ENCODE measurements at places on chromosomes 3 and 15.

DNA sequence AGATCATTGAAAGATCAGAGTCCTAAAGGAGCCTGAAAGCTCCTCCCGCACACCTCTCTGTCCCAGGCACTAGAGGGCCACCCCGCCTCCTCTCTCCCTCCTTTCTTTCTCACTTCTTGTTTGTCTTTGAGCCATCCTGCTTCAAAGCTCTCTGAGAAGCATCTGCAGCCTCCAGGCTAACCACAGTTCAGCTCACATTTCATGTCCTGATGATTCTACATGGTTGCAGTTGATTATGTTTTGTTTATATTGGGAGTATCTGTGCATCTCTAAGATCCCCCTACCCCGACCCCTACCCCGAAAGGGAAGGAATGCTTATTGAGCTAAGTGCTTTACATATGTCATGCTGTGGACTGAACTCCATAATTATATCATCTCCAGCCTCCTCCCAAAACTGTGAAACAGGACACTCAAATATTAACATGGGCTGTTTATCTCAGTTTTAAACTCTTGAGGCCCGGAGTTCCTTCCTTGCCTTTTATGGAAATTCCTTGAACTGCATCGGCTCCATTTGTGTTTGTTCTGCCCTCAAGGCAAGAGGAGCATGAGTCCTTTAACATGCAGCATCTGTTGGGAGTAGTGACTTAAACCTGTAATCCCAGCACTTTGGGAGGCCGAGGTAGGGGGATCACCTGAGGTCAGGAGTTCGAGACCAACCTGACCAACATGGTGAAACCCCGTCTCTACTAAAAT lies 30.9 kb downstream of the MGLL start:
- no peak for DNase-seq

- no peak for DNase-seq
These were observed 165.6 kb downstream of the LPP start for GRCh38 chr3:188319569-188319968.

- no peak for DNase-seq
These were observed 125.8 kb downstream of the ECT2 start for GRCh38 chr3:172876297-172876696.

DNA sequence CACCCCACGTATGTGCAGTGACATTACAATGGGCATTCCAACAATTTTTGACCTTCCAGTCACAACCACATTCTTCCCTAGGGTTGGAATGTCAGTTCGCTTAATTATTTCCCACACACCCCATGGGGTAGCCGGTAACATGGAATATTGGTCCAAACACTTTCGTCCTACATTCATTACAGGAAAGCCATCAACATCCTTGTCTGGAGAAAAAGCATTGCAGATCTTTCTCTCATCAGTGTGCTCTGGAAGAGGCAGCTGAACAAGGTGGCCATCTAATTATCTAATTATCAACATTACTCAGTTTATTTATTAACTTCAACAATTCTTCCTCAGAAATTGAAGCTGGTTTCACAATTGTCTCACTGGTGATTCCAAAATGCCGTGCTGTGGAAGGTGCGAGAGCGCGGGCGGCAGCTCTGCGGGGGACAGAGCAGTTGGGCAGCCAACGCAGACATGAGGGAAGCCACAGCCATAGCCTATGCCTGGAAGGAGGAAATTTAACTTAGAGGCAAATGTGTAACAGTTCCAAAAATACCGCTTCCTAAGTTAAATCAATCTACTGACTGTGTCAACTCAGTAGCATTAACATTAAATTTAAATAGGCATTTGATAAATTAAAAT lies 1158.9 kb upstream of the EPHA6 start:
- no peak for DNase-seq

GRCh38 chr15:75431270-75431669 lies 20.2 kb downstream of the SIN3A start:
- DNase-seq, result no peak

DNA sequence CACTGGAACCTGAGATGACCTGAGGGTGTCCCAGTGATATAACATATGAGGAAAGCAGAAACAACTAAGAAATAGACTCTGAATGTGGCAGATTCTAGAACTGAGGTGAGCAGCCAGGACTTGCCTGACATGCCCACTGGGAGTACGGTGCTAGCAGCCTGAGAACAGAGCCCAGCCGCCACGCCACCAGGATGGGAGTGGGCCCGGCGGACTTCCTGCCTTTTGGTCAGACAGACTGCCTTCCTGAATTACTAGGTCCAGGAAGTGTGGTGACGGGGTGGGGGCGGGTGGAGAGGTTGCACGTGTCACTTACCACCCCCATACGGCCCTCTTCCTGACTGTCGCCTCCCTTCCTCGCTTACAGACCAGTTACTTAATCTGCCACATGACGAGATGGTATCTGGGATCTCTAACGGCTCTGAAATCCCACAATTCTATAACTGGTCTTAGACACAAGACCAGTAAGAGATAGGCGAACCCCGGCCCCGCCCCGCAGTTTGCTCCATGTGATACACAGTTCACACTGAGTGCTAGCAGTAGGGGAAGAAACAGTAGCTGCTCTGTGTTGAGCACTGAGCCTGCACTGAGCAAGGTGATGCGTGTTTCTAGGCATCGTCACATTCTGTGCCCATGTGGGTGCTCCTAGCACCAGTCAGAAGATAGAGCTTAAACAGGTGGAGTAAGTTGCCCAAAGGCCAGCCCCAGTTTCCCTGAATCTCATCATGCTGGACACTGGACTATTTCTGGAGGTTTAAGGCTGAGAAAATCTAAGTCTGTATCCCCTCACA lies 95.7 kb downstream of the CPN2 start:
- peak; percentile 70 for DNase-seq

GRCh38 chr3:126180477-126181397 lies at the start of gene ALDH1L1:
Gene ALDH1L1 (minus strand): TSS chr3:126180586. CDS start chr3:126160979, 19,607 bp downstream.
- DNase-seq, result no peak

DNA sequence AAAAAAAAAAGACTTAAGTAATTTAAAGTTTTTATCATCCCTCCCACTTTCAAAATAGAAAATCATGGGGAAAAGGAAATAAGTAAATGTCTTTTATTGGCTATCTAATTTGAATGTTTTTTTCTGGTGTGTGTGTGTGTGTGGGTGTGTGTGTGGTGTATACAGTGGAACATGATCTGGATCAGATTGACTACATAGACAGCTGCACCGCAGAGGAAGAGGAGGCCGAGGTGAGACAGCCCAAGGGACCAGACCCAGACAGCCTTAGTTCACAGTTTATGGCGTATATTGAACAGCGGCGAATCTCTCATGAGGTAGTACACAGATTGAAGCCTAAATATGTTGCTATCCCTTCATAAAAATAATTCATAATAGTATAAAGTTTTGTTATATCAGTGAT lies 44.5 kb downstream of the LRCH3 start:
- no peak for DNase-seq

- no peak for DNase-seq
These were observed 48.8 kb upstream of the PLXND1 start for GRCh38 chr3:129655291-129655700.
